ENCODE measurements at places on chromosomes 2 and 18.

DNA sequence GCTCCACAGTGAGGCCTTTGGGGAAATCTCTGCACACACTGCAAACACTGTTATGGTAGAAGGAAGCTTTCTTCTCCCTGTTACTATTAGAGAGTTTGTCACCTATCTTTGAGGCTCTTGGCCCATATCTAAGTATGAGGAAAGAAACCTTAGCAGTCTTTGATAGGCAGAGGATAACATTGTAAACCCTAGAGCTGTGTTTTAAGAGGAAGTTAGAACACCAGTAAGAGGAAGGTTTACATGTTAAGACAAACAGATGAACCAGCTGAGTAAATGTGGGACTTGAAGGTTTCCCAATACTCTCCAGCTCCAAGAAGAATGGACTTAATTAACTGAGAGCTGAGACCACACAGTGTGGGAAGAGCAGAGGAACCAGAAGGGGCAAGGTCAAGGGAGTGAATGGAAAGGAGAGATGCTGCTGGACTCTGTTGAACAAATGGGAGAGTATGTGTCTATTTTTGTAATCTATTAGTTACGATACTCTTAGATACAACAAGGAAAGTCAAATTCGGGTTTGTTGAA lies 257.0 kb downstream of the DPP10 start:
- no peak for DNase-seq

DNA sequence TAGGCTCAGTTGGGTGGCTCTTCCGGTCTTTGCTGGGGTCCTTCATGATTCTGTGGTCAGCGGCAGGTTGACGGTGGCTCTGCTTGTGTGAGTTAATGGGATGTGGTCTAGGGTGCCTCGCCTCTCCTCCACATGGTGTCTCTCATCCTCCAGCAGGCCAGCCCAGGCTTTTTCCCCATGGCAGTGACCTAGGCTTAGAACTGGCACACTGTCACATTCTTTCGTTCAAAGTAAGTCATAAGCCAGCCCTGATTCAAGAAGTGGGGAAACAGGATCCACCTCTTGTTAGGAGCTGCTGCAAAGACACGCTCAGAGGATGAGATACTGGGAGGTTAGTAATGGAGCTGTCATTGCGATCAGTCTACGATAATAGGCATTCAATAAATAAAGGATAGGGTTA lies 46.0 kb upstream of the CTIF start:
- DNase-seq, result no peak

DNA sequence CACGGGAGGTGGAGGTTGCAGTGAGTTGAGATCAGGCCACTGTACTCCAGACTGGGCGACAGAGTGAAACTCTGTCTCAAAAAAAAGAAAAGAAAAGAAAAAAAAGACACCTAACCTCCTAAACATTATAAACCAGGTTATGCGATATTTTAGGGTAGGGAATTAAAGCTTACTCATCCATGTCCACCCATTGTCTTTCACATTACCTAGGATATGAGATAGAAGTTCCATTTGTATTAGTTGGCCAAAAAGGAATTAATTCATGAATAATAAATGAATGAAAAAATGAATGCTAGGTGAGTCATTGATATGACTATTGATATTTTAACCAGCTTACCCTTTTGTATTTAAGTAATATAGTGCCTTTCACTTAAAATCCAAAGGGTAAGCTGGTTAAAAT lies 132.9 kb downstream of the FAM161A start:
- DNase-seq, result no peak

- DNase-seq, result no peak
Observed at GRCh38 chr2:236156860-236157194, 11.4 kb downstream of the GBX2 start.

- peak; percentile 93 for DNase-seq
Observed at GRCh38 chr2:97697252-97698235, 15.8 kb upstream of the ZAP70 start.

Data from activated T-cell treated with anti-CD3 and anti-CD28 coated beads for 4 hours (primary cell).